ENCODE measurements at places on chromosomes 6 and 20.

DNA sequence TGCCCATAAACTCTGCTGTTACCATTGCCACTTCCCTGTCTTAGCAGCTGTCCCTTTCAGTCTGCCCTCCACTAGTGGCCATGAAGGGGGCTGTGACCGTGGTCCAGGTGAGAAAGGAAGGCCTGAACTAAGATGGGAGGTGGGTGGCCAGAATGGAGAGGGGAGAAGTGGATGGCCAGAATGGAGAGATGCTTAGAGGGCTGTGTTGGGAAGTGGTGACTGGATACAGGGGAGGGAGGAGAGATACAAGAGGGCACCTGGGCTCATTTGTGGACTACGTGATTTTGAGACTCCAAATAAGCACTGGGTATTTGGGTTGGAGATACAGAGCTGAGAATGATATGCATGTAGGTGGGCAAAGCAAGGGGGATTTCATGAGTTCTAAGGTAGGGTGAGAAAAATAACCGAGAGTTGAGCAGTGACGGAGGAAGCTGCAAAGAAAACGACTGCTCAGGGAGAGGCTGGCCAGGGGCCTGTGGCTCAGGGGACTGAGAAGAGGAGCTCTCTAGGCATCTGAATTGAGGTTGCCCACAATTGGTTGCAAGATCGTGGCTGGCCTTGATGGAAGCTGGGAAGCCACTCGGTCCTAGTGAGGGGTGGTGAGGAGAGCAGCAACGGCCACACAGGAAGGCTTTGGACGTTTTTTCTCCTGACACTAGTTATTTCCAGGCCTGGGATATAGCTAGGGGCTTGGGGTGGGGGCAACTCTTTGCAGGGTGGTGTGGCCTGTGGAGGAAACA lies 36.9 kb downstream of the PANK2 start:
- no peak for DNase-seq

GRCh38 chr20:38303908-38304379 lies at the start of gene BPI:
Gene BPI (plus strand): TSS chr20:38304156. CDS start chr20:38304224, 68 bp downstream.
- no peak for DNase-seq

GRCh38 chr6:28757429-28758045 lies 166.2 kb downstream of the TRIM27 start:
- no peak for DNase-seq

DNA sequence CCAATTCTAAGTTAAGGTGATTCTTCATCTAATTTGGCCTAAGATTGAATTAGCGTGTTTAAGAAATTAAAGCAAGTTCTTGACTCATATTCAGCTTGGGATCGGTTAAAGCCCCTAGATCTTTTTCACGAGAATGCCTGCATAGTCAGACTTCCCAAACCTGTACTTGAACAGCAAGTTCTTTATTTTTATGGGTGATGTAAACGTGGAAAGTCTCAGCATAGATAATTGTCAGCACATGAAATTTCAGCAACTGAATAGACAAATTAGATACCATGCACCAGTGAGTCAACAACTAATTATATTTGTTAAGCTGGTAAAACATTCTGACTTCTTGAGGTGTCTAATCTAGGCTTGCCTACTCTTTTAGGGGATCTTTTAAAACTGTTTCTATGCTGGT lies 183.1 kb upstream of the TNFAIP3 start:
- no peak for DNase-seq

DNA sequence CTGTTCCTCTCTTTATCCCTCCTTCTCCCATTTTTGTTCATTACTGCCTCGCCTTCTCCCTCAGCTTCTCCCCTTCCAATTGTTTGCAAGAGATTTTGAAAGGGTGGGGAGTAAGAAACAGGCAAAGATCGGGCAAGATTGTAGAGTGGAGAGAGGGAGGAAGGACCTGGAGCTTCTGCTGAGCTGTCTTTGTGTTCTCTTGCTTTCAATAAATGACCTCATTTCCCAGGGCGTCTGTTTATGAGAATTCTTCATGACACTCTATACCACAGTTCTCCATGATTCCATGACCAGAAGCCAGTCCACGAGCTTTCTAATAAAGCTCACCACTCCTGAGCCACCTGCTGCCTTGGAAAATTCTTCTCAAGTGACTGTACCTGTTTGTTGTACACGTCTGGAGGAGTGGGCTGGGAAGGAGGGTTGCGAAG lies 50.0 kb upstream of the PLEKHG1 start:
- DNase-seq = no peak

DNA sequence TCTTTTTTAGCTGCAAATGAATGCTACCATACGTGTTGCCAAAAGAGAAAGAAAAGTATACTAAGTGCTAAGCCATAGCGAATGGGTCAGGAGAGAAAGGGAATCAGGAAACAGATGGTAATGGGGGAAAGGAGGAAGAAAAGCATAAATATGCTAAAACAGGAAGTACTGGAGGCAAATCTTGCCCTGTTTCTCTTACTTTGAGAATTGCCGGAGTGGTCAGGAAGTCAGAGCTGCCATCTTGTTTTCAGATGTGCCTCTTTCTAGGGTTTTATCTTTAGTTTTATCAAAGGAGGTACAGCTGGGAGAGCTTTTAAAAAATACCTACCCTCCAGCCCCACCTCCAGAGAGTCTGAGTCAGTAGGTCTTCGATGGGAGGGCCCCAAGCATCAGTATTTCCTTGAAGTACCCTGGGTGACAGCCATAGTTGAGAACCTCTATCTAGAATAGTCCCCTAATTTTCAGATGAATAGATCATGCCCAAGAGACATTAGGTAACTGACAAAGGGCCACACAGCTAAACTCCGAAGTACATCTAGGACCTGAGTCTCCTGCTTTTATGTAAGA lies 193.3 kb downstream of the CLIC5 start:
- no peak for DNase-seq

DNA sequence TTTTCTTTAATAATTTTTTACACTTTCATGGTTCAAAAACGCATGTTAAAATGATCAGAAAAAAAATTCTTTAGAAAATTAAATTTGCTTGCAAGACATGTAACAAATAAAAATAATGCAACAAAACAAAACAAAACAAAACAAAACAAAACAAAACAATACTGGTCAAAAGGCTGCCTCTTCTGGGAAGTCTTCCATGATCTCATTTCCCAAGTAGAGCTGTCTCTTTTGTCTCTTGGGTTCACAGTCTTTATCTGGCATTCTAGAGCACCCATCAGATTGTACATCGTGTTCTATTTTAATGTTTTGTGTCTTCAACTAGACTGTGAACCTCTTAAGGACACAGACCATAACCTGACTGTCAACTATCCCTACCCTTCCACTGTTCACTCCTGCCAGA lies 25.3 kb downstream of the TP53INP2 start:
- no peak for DNase-seq
